ENCODE measurements at places on chromosomes 7 and 10. TPM values are rescaled to one million over a fixed set of nuclear protein-coding genes. Genes with fewer than 3 reads are reported as not detected.

DNA sequence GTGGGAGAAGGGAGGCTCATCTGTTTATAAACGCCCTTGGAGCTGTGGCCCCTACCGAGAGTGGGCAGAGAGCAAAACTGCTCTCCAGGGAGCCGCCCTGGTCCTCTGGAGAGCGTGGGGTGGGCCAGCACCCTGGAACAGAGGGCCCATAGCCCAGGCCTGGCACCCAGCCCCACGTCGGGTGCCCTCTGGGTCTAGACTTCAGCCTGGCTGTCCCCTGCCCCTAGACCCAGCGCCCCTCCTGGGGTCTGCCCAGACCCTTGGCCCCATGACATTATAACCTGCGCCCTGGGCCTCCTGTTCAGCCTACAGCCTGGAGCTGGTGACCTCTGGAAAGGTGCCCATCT, 24.7 kb downstream of the GET4 start:
- DNase-seq: no peak

GRCh38 chr10:88952647-88953111, at the start of gene ACTA2:
Gene ACTA2, minus strand, starts transcription at chr10:88952773. Its CDS starts 3,843 bp downstream, at chr10:88948930.
- DNase-seq: no peak

Gene PIK3CG
- 3.1 TPM for polyA plus RNA-seq

GRCh38 chr7:46979439-46979838, 602.5 kb downstream of the TNS3 start:
- no peak for DNase-seq

Gene GPR141
- 0.49 TPM for polyA plus RNA-seq

GRCh38 chr10:117726596-117727295, 184.2 kb downstream of the EMX2 start:
- no peak for DNase-seq

All from left renal pelvis (tissue), 4 donors.